ENCODE measurements at places on chromosomes 3 and 15.

- DNase-seq: no peak
Measured at GRCh38 chr3:170749765-170750477, 120.1 kb downstream of the RPL22L1 start.

- DNase-seq: no peak
Measured at GRCh38 chr3:13950042-13950441, 70.2 kb upstream of the WNT7A start.

- no peak for DNase-seq
Measured at GRCh38 chr3:52006820-52007133, 11.1 kb upstream of the RPL29 start.

GRCh38 chr3:4972652-4973643 is 6.3 kb upstream of the BHLHE40 start:
- no peak for DNase-seq

- no peak for DNase-seq
Measured at GRCh38 chr3:171790574-171790897, 19.7 kb downstream of the PLD1 start.

DNA sequence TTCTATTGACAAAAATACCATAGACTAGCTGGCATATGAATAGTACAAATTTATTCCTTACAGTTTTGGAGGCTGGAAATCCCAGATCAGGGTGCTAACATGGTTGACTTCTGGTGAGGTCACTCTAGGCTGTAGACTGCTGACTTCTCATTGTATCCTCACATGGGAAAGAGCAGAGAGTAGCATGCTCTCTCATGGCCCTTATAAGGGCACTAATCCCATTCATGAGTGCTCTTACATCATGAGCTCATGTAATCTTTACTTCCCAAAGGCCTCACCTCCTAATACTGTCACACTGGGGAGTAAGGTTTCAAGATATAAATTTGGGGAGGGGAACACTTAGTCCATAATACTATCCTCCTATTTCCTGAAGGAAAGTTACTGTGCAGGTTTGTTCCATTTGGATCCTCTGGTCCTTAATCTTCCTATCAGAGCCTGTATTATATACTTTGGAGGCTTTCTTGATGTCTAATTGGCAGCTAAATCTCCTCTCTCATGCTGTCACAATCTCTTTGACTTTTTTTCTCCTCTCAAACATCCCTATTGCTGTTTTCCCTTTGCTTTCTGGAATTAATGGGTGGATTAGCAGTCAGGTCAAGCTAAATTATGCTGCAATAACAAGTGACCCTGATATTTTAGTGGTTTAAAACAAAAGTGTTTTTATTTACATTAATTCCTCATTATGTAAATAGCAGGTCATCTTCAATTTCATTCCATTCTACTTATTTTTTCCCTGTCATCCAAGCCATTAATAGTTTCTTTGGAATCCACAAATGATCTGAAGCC is 23.1 kb upstream of the LEKR1 start:
- no peak for DNase-seq

DNA sequence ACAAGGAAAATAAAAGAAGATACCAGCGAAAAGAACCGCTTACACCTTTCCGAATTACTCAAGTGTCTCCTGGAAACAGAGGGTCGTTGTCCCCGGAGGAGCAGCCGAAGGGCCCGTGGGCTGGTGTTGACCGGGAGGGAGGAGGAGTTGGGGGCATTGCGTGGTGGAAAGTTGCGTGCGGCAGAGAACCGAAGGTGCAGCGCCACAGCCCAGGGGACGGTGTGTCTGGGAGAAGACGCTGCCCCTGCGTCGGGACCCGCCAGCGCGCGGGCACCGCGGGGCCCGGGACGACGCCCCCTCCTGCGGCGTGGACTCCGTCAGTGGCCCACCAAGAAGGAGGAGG is 325 bp downstream of the ALCAM start:
- DNase-seq: no peak

- no peak for DNase-seq
Measured at GRCh38 chr15:96766366-96766765, 435.9 kb downstream of the NR2F2 start.

DNA sequence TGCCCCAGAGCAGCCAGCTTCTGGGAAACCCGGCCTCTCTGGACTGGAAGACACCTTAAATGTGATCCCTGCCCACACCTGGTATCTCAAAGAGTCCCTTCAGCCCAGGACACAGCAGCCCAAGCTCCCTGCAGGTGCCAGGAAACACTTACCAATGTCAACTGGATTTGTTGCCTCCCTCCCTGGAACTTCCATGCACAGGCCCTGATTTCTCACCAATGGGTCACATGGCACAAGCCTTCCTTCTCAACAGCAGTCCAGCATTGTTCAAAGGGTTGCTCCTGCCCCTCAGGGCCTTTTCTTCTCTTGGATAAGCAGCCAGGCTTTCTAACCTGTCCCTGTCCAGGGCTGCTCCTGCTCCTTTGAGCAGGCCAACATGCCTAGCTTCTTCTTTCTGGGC is 31.6 kb downstream of the ANP32A start:
- DNase-seq: no peak

DNA sequence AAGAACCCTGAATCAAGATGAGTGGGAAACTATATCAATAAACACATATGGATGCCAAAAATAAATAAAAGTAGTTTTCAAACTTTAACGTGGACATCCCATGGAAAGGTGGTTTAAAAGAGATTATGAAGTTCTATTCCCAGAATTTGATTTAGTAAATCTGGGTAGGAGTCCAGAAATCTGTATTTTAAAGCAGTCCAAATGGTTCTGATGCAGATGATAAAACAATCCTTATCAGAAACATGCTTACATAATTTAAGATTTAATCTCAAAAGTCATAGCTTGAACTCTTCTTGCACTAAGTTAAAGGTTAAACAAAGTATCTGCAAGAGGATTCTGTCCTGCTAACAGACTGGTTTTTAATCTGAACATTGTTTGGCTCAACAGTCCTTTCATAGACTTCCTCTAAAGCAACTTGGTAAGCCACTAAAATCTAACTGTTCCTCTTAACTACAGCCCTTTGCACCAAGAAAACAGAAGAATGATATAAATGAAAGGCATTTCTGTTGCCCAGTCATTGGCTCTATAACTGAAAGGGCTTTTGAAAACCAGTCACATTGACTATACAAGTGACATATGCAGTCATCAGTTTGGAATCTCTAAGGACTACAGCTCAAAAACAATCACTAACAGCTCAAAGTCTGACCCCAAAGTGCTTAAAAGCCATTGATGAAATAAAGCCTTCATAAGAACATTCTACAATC is 23.4 kb upstream of the MAP4 start:
- DNase-seq: no peak

DNA sequence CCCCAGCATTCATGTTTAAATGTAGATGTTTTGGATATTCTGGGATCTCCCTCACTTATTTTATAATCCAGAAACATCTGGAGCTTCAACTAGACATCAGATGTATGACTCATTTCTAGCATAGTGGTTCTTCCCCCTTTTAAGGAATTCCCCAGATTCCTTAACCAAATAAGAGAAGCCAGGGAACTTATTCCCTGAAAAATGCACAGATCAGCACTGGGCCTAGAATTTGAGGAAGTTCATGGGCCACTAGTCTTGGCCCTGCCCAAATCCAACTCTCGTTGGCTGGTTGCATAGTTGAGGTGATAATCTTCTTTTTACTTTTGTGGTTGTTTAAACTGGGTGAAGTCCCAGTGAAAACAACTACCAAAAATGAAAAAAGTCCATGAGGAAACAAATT is 20.4 kb downstream of the RARRES1 start:
- no peak for DNase-seq

- DNase-seq: no peak
Measured at GRCh38 chr15:63701365-63701764, 104.2 kb downstream of the FBXL22 start.

DNA sequence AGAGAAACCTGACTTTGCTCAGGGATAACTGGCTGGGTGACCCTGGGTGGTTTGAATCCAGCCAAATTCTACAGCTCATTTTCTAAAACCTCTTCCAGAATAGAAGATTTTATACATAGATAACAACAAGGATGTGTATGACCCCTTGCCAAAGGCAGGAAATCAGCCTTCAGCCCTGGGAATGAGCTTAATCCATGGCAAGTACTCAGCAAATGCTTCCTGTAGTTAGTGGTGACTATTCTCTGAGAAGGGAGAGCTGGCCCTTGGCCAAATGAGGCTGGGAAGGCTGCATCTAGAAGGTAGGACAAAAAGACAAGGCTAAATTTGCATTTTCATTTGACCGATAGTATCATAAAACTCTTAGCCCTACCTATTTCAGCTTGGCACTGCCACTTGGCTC is 4.6 kb upstream of the HACD3 start:
- no peak for DNase-seq

GRCh38 chr15:69881302-69881670 is 216.4 kb downstream of the TLE3 start:
- no peak for DNase-seq

GRCh38 chr15:67156426-67156825 is 91.0 kb downstream of the SMAD3 start:
- DNase-seq: no peak

DNA sequence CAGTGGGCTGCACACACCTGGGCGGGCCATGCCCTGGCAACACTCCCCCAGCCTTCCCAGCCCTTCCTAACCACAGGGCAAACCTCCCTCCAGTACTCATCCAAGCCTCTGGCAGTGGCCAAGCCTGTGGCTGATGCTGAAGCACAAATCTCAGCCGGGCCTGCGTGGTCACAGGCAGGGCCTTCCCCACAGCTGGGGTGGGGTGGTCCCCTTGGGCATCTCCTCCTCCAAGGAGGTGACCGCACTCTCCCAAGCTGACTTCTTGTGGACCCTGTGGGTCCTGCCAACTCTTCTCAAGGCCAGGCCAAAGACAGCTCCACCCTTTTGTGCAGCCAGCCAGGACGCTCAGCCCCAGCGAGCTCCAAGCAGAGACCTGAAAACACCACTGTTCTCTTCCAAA is 21.4 kb downstream of the GRAMD2A start:
- no peak for DNase-seq

DNA sequence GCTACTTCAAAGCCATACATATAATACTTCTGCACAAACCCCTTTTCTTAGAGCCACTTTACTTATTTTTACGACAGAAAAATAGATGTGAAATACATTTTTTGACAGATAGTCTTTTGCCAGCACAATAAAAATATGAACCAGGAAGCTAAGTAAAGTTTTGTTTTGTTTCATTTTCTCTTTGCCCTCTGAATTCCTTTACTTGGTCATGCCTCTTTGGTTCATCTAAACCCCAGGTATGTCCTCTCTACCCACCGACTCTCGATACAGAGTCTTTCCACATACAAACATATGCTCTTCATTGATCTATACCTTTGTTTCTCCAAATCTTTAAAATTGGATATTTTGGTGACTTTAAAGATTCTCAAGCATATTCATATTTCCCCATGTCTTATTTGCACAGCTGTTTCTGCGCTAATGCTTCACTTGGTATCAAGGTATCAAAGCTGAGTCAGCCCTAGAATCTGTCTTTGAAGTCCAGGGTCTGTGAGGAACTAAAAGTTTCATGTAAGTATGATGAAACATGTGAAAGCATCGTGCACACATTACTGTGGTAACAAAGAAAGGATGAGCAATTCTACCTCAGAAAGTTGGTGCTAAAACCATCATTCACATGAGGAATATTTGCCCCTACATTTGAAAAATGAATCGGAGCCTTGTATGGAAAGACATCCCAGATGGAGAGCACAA is 845.4 kb downstream of the NAALADL2 start:
- no peak for DNase-seq

DNA sequence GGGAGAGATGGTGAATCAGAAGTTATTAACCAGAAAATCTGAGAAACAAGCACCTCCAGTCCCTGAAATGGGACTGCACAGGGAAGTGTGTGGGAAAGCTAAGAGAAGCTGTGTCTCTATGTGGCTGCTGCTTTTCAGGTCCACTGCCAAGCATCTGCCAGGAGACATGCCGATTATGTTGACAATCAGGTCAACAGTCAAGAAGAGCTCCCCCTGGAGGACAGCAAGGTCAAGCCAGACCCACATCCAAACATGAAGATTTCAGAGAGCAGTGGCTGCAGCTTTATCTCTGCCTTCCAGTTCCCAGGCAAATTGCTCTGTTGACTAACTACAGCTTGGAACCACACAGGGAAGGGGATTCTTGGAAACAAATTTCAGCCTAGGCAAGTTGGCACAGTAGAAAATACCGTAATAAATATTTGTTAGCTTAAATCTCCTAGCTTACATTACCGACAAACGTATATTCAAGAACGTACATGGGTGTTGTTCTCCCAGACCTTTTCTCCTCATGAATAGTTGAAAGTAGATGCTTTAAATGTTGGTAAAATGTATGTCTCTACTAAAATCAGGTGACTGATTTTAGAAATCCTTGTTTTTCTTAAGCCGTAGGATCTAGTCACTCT is 394.5 kb upstream of the RARB start:
- no peak for DNase-seq

GRCh38 chr3:189282741-189283140 is 111.0 kb downstream of the TPRG1 start:
- DNase-seq: no peak

DNA sequence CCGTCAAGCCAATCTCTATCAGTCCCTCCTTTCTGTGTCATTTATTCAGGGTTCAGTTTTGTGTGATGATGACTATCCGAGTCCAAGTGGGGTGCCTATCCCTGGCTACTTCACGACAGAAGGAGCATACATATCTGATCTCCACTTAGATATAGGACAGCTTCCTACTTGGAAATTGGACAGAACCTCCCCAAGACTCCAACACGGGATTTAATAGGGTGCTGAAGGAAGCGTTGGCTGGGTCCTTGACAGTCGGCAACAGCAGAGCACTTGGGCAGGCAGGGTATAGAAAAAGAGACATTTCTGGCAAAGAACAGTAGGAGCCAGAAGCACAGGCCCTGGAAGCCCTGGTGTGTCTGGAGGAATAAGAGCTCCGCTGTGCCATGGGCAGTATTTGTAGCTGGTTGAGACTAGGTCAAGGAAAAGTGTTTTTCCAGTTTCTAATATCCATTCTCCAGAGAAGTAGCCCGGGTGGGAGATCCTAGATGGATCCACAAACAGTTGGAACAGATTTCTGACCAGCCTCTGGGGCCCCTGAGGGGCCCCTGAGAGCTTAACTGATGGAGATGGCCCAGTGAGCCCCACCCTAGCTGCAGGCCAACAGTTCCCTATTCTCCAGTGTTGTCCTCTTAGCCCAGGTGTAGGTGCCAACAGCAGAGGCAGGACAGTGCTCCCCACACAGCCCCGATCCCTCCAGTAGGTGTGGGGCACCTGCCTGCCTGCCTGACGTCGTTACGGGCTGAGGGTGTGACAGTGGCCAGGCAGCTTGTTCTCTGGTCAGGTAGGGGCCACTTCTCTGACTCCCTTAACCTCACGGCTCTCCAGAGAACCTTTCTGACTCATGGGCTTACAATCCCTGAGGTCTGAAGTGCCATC is 130.8 kb downstream of the CHCHD6 start:
- no peak for DNase-seq
